T follicular helper cell (primary cell): ENCODE measurements at places on chromosomes 3 and 15.

GRCh38 chr3:144028798-144029411 lies 57.3 kb downstream of the DIPK2A start:
- DNase-seq, result no peak

GRCh38 chr3:37687966-37688365 lies 173.7 kb upstream of the CTDSPL start:
- DNase-seq, result no peak

DNA sequence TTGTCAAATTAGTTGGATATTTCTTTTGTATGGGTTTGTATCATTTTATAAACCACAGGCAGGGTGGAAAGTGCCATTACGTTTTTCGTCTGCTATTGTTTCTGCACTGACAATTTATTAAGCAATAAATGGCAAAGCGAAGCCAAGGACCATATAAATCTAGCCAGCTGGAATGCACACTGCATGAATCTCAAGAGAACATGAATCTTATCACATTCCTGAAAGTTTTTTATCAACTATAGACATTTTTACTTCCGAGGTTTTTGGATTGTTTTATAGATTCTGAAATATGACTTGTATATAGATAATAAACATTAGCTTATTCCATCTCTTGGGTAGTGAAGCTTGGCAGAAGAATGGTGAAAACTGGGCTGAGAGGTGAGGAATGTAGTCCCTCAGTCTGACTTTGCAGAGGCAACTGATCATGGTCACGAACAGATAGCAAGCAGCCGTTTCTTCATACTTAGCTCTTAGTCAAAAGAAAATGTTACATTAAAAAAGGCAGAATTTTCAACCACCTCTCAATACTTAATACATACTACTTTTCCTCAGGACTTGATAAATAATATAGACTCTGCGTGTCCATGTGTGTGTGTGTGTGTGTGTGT lies 102.7 kb downstream of the OSBPL10 start:
- DNase-seq, result no peak

- DNase-seq, result no peak
These were observed 199.3 kb upstream of the TBC1D5 start for GRCh38 chr3:17941766-17942165.

GRCh38 chr3:143321058-143321769 lies 201.6 kb downstream of the CHST2 start:
- no peak for DNase-seq
